Activated CD4-positive, CD25-positive, alpha-beta regulatory T cell treated with anti-CD3 and anti-CD28 coated beads, Interleukin-2, amount 50 U/mL, for 16 hours (primary cell): ENCODE measurements at places on chromosomes 13 and 19.

GRCh38 chr13:47774671-47774994 is 226.4 kb downstream of the SUCLA2 start:
- no peak for DNase-seq

DNA sequence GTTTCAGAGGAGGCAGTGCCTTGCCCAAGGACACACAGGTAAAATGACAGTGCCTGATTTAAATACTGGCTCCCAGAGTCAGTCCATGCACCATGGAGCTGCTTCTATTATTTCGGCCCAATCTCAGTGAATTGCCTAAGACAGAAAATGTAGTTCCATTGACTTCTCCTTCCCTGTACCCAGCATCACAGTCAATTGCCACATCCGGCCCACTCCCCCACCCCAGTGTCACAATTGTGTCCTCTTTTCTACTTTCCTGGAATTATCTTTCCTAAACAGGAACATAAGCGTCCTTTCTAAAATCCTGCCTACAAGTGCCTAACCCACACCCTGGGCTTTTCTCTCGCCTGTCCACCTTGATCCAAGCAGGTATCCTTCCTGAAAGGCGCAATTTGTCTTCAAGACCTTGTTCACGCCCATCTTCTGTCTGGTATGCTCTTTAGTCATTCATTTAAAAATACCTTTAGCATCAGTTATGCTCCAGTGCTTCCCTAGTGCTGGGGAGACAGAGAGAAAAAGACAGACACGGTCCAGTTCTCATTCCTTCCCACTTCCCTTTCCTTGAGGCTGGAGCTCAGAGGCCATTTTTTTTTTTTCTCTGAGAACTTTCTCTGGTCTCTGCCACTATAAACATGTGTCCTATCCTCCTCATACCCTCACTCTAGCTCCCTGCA is 411.4 kb downstream of the LIG4 start:
- DNase-seq = no peak

GRCh38 chr13:49098198-49098597 is 121.9 kb upstream of the MLNR start:
- DNase-seq = no peak

DNA sequence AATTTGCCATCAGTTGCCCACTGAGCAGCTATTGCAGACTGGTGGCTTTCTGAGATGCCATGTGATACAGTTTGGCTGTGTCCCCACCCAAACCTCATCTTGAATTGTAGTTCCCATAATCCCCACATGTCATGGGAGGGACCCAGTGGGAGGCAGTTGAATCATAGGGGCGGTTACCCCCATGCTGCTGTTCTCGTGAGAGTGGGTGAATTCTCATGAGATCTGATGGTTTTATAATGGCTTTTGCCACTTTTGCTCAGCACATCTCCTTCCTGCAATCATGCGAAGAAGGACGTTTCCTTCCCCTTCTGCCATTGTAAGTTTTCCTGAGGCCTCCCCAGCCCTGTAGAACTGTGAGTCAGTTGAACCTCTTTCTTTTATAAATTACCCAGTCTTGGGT is 34.8 kb upstream of the ANKRD10 start:
- no peak for DNase-seq

GRCh38 chr13:110458594-110459365 is 102.7 kb downstream of the RAB20 start:
- DNase-seq = no peak

DNA sequence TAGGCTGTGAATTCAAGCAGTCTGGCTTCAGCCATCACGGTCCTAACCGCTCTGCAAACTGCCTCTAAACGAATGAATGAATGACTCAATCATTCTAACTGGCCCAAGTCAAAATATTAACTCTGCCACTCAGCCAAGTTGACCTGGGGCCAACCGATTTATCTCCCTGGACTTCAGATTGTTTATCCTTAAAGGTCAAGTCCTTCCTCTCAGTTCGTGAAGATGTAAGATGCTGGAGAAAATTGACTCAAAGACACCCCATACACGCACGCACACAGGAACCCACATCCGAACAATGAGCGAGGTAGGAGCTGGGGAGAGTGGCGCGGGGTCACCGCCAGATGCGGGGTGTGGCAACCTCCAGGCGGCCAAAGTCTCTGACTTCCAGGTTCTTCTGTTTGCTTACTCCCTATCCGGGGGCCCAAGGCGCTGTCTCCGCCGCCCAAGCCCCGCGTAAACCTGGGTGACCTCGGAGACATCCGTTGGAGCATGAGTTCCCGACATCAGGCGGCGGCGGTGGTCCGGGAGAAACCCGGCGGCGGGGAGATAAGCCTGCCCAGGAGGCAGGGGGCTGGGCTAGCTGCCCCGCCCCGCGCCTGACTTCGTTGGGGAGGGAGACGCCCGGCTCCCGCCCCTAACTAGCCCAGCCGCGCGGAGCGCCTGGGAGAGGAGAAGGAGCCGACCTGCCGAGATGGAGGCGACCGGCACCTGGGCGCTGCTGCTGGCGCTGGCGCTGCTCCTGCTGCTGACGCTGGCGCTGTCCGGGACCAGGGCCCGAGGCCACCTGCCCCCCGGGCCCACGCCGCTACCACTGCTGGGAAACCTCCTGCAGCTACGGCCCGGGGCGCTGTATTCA is at the start of gene CYP2S1:
Gene CYP2S1 (plus strand): TSS at position 646 of the 856 bp plus-strand sequence. CDS start 46 bp downstream, at position 692.
- DNase-seq = no peak

DNA sequence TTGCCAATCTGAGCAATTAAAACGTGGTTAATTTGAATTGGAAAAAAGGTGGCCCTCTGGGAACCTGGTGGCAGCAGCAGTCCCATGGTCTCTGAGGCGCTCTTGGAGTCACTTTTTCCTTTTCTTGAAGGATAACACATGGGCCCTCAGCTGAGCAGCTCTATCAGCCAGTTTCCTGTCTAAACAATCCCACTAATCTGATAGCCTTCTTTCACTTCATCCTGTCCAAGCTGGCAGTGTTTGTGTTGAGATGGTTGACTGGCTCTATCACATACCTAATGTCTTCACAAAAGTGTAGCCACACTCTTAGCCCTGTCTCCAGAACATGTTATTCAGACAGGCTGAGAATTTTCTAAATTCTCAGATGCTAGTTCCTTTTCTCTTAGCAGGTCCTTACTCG is 10.7 kb downstream of the MZT1 start:
- no peak for DNase-seq

- no peak for DNase-seq
These were observed 137.2 kb downstream of the CYSLTR2 start for GRCh38 chr13:48790966-48791365.

- DNase-seq = no peak
These were observed 23.2 kb upstream of the GPC5 start for GRCh38 chr13:91375116-91375729.

DNA sequence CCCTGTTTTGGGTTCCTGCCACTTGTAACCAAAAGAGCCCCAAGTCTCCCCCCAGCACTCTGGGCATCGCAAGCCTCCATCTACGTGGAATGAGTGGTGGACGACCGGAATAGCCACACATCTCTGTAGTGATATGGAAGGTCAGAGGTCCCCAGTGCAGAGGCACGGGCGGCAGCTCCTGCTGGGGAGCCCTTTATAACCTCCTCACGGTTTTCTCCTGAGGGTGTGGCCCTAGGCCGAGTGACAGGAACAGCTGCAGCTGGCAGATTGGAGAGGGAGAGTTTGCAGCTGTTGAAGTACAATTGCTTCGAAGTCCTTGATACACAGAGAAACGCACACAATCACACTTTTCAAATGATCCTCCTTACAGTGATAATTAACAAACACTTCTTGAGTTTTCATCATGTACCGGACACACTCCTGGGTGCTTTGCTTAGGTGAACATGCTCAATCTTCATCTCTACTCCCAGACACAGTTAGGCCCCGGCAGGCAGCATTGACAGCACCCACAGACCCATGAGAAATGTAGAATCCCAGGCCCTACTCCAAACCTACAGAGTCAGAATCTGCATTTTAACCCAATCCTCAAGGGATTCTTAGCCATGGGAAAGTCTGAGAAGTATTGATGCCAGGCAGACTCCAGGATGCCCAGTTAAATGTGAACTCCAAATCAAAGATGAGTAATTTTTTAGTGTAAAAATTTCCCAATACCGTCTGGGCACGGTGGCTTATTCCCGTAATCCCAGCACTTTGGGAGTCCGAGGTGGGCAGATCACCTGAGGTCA is 4.9 kb upstream of the ZNF787 start:
- no peak for DNase-seq

GRCh38 chr13:100738176-100738855 is 63.7 kb upstream of the TMTC4 start:
- DNase-seq = no peak

DNA sequence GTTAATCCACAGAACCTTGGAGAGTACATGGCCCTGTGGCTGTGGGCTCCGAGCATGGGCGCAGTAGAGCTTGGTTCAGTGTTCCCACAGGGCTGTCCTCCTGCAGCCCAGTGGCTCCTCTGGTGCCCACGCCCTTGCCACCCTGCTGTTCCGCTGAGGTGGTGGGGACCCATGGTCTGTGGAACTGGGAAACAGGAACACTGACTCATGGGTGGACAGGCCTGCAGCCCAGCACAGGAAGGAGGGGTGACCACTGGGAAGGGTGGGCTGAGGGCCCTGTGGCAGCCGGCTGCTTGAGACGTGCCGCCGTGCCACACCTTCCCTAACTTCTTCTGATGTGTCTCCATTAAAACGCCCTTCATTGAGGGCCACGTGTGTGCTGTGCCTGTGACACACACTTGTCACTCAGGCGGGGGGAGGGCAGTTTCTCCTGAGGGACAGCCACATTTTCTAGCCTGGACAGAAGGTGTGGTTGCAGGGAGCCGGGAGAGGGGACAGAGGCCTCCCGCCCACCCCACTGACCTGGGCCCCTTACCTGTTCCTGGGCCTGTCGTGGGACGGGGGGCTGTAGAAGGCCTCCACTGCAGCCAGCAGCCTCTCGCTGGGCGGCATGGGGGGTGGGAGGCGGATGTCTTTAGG is 21.1 kb downstream of the CHERP start:
- no peak for DNase-seq

DNA sequence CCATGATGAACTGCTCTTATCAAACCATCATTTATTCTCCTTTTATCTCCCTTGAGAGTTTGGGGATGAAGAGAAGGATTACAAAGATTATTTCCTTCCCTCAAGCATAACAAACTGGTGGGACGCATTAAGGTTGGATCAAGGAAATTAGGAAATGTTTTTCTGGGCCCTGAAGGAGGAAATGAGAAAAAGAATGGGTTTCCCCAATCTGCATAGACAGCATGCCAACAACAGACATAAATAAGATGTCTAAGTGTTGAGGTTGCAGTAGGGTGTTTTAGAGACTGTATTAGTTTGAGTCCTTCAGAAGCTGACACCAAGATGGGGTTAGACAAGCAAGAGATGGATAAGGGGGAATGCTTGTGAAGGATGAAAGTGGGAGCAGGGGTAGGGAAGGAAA is 7.3 kb downstream of the EPSTI1 start:
- DNase-seq = no peak

DNA sequence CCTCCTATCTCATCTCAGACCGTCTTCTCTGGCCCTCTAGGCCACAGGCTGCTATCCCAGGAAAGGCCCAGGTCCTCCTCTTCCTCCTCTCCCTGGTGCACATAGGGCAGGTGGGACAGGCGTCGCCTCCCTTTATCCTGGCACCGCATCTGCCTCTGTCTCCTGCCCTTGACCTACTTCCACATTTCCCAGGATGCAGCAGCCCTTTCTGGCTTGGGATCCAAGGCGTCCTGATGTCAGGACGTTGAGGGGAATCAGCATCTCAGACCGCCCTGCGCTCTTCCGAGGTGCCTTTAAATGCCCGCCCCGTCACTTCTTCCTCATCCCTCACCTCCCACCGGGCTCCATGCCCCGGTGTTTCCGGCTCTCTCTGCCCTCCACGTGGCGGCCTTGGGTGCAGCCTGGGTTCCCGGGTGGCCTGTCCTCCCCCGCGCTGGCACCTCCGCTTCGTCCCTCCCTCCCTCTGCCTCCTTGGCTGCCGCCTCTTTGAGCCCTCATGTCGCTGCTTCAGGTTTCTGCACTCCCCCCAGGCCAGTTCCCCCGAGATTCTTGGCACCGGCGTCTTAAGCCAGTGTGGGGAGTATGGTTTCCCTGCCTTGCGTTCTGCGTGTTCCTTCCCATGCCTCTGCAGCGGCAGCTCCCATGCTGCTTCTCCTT is 66.3 kb downstream of the KDM4B start:
- no peak for DNase-seq

DNA sequence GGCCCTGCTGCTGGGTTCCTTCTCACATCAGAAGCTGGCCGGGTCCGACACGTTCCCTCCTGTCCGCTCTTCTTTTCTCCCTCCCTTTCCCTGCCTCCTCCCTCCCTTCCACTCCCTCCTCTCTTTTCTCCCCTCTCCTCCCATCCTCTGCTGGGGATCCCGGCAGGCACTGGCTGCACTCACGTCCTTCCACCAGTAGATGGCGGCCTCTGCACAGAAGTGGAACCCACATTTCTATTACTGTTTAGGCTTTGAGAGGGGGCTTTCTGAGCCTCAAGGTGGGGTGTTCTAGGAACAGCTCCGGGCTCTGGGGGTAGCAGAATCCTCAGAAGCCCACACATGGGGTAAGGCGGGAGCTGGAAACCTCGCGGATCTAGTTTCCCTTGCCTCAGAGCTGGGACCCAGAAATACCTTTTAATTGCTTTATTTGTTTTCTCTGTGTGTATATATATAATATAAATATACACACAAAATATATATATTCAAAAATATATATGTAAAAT is 294.2 kb downstream of the ZNF536 start:
- DNase-seq = peak; percentile 19

DNA sequence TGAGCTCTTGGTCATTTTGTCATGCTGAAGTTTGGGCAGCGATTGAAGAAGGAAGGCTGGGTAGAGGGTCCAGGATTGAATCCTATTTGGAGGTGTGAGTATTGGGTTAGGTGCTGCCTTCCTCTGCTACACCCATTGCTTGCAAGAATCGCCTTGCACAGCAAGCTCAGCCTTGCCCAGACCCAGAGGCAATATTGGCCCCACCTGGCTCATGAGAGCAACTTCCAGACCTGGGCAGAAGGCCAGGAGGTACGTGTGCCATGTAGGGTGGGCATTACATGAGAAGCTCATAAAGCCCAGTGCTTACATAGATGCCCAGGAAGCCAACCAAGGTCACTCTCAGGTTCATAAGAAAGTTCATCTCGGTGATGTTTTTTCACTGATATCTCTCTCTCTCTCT is 718.0 kb downstream of the EFNB2 start:
- no peak for DNase-seq

DNA sequence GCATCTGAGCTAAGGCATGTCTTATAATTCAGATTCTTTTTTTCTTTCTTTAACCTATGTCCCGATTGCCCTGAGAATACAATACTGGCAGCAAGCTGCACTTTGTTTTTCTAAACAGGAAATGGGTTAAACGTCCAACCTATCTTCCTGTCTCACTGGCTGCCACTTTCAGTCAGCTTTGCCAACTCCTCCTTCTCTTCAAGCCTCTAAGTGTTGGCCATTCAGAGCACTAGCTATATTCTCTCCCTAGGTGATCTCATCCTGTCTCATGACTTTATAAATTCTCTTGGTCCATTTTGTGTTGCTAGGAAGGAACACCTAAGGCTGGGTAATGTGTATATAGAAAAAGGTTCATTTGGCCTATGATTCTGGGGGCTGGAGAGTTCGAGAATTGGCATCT is 109.5 kb upstream of the TSC22D1 start:
- no peak for DNase-seq
